ENCODE measurements at places on chromosomes 2 and 18.

DNA sequence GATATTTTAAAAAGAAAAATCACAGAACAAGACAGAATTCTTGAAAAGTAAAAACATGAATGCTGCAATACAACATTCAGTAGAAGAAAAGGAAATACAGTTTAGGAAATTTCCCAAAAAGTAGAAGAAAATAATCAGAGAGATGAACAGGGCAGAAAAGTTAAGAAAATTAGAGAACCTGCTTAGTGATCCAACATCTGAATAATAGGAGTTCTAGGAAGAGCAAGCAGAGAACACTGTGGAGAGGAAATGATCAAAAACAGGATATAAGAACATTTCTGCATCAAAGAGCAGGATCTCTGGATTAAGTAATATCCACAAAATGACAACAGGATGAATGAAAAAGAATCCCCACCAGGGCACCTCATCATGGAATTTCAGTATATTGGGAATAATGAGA lies 8.8 kb upstream of the FHOD3 start:
- DNase-seq = no peak

- DNase-seq = no peak
These were observed 99.2 kb downstream of the SLC8A1 start for GRCh38 chr2:40352703-40353099.

GRCh38 chr2:40240070-40240469 lies 211.8 kb downstream of the SLC8A1 start:
- DNase-seq = no peak

DNA sequence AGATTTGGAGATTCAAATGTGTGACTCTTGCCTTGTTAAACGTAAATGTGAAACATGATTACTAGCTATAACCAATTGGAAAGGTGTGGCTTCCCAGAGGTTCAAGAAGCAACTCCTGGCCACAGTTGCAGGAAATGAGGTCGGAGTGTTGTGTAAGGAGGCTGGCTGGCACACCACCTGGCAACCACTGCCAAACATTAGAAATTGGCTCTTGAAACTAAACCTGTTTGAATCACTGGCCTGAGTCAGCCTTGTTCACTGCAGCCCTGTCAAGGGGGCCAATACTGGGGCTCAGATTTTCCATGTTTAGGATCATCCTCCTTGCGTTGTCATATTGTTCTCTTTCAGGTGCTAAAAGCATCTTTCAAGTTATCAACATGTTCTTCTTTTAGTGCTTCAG lies 206.3 kb downstream of the ARL6IP6 start:
- no peak for DNase-seq

GRCh38 chr2:183759033-183759432 lies 634.8 kb downstream of the NUP35 start:
- no peak for DNase-seq

DNA sequence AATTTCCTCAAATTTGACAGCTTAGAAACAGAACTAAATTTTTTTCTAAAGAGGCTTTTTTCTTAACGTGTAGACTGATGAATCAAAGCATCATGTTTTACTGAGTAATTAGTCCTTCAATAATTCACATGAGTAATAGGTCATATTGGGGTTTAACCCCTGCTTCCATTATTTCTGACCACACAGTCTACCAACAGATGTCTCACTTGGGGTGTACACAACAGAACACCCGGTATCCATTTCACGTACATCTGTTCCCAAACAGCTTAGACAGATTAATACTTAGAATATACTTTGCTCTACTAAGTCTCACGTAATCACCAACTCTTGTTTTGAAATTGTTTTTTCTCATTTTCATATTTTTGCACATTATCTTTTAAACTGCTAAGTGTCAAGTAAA lies 14.8 kb downstream of the CERKL start:
- no peak for DNase-seq

DNA sequence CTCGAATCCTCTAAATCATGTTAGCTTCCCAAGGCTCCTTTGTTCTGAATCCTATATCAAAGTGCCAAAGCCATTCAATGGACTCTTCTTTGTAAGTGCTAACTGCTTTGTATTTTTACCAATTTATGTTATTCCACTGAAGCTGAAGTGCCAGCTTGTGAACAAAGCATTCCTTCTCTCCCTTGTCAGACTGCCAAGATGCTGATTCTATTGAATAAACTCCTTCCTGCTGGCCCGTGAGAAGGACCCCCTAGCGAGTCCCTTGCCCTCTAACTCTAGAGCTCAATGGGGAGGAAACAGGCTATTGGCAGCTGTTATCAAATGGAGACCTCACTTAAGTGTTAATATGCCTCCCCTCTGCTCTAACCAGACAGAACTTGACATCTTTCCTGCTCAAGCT lies 1097.9 kb upstream of the CNTNAP5 start:
- DNase-seq = no peak

DNA sequence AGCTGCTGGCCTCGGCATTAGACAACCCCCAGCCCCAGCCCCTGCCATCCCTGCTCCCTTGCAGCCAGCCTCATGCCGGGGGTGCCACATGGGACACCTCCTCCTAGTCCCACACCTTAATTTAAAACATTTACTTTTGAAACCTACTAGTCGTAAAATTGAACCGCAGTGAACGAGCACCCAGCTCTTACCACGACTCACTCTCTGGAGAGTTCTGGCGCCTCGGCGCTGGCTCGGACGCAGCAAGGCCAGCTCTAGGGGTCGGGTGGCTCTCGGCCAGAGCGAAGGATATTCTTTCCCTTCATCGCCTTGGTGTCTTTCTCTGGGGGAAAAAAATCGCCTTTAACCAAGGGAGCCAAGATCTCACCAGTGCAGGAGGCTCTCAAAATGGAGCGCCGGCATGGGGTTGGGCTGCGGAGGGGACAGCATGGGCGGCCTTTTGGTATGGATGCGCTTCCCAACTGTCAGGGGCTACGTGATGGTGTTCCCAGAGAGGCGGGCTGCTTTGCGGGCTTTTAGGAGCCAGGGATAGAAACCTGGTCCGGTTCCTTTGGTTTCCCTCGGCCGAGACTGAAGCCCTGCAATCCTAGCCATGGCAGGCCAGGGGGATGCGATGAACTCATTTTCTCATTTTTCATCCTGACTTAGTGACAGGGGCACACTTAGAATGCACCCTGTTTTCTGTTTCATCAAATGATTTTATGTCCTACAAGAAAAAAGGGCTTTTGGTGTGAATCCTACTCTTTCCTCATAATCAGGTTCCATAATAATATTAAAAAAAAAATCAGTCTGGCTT lies 2.0 kb downstream of the HPCAL1 start:
- DNase-seq = no peak

DNA sequence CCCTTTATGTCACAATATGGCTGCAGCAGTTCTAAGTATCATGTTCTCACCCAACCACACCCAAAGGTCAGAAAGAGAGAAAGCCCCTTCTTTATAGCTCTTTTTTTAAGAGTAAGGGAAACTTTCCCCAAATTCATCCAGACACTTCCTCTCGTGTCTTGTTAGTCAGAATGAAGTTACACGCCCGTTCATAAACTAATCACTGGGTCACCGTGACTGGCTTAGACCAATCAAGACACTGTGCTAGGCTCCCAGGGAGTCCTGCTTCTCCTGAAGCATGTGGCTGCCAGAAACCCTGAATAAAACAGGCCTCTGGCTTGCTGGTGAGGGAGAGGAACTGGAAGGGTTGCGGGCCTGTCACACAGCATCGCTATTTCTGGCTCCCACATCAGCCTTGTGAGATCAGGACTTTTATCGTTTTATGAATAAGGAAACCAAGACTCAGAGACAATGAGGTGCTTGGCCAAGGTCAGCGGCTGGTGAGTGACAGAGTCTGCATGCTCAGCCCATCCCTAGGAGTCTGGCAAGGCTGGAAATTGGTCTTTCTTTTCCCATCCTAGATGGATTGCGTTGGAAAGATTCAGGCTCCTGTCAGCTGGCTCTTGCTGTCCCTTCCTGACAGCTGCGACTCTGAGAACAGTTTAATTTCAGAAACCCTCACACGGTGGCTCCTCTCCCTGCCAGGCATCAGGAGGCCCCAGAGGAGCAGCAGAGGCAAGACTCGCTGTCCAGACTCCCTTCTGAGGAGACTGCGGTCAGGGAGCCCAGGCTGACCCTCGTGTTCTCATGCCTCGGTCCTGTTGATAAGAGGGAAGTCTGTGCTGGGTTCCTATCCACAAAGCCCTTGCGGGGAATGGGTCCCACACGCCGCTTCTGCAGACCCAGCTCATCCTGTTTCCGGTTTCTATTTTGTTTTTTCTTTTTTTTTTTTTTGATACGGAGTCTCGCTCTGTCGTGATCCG lies 104.5 kb upstream of the TAF1B start:
- no peak for DNase-seq

GRCh38 chr2:236694146-236694888 lies 124.7 kb downstream of the ACKR3 start:
- DNase-seq = no peak

DNA sequence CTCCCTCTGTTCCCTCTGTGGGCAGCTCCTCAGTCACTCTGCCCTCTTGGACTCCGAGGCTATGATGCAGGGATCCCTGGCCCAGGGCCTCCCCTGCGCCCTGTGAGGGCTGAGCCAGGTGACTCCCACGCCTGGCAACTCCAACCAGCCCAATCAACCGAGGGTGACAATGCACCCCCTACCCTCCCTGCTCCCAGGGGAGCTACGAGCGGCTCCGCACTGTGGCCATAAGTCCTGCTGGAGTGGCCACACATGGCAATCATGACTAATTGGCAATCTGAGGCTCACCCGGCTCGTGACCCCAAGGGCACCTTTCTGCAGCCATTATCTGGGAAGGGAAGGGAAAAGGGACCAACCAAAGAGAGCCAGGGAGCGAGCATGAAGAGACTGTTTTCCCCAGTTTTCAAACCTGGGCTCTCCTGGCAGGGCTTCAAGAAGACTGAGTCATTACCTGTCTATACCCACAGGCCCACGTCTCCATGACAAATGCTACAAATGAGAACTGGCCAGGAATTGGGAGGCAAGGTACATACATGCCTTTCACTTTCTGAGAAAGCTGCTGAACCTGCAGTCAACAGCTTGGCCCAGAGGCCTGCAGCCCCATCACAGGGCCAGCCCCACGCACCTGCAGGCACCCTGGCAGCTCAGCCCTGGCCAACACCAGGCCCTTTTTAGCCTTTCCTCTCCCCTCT lies 45.1 kb downstream of the RPL31 start:
- no peak for DNase-seq

- DNase-seq = no peak
These were observed 3.1 kb downstream of the C2orf81 start for GRCh38 chr2:74418312-74418711.

- DNase-seq = no peak
These were observed 44.3 kb upstream of the TNFRSF11A start for GRCh38 chr18:62280786-62281185.

- DNase-seq = no peak
These were observed 29.2 kb upstream of the TEX44 start for GRCh38 chr2:231563378-231563961.

DNA sequence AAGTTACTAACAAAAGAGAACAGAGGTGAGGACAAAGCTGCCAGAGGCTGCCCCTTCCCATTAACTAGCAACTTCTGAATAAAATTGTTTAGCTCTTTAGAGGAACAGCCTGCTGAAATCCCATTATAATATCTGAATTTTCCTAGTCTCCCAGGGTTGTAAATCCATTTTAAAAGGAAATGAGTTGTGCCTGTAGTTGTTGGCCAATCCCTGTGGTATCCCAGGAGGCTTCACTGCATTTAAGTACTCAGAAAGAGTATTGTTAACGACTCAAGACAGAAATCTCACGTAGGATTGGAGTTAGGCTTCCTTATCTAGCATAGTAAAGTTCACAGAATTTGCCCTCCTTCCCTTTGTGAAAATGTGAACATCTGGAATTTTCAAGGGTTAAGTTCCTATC lies 8.9 kb downstream of the LAPTM4A start:
- DNase-seq = no peak

GRCh38 chr2:24509425-24509824 lies 18.4 kb downstream of the NCOA1 start:
- DNase-seq = no peak
